ENCODE measurements at places on chromosomes 5 and 9.

DNA sequence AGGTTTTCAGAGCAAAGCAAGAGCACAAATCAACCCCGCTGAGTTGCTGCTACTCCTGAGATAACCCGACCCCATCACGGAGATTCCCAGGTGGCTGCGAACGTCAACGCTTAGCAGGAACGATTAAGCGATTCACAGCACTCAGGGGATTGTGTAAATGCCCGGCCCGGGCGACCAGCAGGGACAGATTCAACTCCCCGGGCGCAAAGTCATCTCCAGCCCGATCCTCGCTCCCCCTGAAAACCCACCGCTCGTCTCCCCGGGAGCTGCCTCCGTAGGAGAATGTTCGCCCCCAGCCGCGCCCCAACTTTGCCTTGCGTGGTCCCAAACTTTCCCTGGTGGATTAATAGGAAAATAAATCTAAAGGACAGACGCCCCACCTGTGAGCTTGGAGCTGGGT is 685 bp downstream of the SLC24A2 start:
- no peak for DNase-seq

DNA sequence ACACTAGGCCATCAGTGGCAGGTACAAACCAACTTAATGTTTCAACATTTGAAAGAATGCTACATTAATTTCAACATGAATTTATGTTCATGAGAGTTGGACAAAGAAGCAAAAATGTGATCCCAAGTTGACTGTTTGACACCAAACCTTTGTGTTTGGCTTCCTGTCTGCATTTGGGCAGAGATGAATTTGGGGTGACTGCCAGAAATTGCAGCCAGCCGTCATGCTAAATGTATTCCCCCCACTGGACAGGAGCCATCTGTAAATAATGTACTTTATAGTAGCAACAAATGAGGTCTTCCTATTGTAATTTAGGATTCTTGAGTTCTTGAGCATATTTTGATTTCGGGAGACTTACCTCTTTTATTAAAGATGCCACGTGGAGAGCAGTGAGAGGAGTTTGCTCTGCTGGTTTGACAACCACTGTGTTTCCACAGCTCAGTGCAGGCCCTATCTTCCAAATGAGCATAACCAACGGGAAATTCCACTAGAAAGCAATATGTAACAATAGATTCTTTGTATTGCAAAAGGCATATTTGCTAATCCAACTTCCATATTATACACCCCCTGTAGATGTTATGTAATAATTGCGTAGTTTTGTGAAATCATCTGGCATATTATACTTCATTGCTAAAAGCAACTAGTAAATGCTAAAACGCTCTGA is 27.6 kb downstream of the ALDH1A1 start:
- DNase-seq = no peak

- no peak for DNase-seq
Measured at GRCh38 chr5:5584236-5584745, 161.8 kb downstream of the ICE1 start.

DNA sequence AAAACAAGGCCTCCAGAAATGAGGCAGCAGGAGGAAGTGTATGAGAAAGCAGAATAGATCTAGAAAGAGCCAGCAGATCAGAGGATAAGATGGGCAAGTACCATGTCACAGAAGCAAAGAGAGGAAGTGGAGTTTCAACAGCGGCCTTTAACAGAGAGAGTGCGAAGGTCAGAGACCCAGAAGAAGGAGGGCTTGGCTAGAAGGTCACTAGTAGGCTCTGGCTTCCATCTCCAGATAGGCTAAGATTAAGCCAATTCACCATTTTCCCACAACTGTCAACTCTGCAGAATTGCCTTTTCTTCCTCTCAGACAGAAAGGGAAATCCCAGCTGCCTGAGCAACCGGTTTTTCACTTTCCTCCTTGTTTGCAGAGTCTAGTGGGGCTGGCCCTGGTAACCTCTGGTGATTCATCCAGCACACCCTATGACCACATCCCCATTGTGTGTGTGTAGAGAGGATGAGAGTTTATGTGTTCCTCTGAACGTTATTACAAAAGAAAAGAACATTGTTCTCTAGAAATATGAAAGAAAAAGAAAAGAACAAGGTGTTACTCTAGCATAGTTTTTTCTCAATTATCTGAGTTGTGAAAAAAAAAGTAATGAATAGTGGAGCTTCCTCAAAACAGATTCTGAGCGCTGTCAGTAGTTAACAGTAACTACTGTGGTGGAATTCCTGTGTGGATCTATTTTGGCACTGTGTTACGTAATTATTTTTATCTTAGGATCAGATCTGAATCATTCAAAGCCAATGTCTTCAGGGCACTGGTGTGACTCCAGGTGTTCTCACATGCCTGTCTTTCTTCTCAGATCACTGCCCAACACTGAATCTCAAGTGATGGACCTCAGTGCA is 220.4 kb downstream of the ARRDC3 start:
- DNase-seq = peak; percentile 50

GRCh38 chr5:19314840-19315239 is 673.2 kb downstream of the CDH18 start:
- DNase-seq = no peak

GRCh38 chr9:133225171-133226011 is 16.3 kb upstream of the OBP2B start:
- no peak for DNase-seq

DNA sequence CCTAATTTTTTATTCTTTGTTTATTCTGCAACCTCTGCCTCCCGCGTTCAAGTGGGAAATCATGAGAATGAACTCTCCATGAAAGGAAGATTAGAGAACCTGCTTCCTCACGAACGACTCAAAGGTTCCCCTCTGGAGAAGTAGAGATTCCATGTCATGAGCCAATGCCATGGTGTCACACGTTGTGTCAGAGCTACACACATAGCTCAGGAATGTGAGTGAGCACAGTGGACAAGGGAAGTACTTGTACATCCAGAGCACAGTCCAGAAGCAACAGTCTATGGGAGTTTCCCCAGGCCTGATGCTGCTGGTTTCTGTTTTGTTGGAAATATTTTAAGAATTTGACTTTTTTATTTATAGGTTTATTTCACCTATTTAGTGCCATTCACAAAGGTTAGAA is 26.8 kb upstream of the PPP2CA start:
- no peak for DNase-seq

Data from GM12864 (cell line).